ENCODE measurements at places on chromosomes 5 and 9.

- peak; percentile 41 for DNase-seq
Measured at GRCh38 chr5:103217101-103217500, 41.5 kb upstream of the MACIR start.

DNA sequence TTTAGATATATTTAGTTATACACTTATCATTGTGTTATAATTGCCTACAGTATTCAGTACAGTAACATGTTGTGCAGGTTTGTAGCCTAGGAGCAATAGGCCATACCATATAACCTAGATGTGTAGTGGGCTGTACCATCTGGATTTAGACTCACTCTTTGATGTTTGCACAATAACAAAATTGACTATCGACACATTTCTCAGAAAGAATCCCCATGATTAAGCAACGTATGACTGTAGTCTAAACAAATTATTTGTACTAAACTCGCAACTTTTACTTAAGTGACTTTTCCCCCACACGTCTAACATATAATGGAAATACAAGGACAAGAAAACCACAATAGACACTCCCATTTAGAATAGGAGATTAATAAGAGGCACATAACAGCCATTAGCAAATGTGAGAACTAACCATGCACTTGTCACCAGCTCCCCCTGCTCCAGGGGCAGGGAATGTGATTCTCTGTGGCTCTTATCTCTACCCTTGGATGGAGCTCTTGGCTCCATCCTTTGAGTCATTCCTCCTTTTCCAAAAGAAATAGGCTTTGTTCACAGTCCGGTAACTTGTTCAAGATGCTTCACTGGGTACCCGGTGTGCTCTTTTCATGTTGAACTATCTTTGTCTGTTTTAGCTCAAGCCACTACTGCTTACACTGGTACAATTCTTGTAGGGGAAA is 8.7 kb upstream of the B4GALT1 start:
- DNase-seq: no peak

DNA sequence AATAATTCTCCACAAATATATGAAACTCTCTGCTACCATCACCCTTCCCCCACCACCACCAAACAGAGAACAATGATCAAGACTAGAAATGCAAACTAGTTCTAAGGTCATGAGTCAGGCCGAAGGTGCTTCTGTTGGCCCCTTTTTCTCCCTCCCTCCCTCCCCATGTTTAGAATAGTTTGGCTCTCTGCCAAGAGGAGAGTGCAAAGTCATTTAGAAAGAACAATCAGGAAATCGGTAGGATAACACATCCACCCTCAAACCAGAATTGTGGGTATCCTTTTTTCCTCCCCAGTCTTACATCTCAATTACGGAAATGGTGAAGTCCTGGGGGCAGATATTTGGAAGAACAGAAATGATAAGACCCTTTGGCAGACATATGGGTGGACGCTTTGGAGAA is 170.1 kb downstream of the SLF1 start:
- no peak for DNase-seq

DNA sequence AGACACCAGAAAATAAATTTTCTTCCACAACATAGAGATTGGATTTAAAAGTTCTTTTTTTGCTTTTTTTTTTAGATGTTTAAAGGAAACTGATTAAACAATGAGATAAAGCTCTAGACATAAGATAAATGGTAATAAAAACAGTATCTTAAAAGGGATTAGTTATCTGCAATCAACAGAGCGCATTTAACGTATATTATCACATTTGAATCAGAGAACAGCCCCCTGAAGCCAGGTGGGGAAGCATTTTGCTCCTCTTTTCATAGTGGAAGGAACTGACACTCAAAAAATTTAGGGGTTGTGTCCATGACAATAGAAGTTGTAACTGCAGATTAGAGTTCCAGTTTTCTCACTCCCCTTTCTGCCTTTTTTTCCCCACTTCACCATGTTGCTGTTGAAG is 367.6 kb downstream of the SPATA31D1 start:
- DNase-seq: no peak

DNA sequence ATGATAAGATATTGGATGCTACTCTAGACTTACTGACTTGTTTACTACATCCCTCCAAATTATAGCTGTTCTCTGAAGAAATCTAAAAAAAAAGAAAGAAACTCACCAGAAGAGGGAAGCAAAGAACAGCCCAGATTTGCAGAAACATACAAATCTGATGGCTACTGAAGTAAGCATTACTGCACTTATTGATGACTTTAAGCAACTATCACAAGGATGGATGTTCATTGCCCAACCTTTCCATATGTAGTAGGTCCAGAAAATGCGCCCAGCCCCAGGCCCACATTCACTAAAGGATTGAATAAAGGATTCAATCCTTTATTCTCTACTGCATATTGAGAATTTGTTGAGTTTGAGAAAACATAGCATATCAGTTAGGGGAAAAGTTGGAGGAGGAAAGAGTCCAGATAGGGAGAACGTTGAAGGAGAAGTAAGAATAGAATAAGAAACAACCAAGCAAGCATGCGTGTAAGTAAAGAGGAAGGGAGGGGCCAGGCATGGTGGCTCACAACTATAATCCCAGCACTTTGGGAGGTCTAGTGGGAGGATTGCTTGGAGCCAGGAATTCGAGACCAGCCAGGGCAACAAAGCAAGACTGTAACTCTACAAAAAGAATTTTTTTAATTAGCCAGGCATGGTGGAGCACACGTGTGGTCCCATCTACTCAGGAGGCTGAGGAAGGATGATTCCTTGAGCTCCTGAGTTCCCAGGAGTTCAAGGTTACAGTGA is 33.8 kb upstream of the DTWD2 start:
- DNase-seq: peak; percentile 70

All from fibroblast of pulmonary artery (primary cell).